ENCODE measurements at places on chromosomes 1 and 21.

DNA sequence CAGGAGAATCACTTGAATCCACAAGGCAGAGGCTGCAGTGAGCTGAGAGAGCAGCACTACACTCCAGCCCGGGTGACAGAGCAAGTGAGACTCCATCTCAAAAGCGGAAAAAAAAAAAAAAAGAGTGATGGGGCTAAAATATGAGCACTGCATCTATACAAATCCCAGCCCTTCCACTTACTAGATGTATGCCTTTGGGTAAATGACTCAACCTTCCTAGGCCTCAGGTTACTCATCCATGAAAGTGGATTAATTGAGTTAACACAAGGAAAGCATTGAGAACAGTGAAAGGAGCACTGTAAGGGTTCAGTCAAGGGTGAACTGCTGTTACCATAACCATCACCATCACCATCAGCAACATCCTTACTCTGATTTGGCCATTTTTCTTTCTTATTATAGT, 226.4 kb upstream of the C8B start:
- no peak for DNase-seq

DNA sequence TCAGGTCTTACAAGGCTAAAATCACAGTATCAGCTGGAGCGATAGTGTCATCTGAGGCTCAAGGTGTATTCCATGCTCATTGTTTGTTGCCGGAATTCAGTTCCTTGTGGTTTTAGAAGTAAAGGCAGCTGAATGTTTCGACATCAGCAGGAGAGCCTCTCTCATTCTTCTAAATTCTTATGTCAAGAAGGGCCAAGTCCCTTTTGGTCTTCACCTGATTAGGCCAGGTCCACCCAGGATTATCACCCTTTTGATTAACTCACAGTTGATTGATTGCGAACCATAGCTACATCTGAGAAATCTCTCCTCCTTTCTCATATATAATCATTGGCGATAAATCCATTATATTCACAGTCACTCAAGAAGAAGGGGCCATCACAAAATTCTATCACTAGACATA, 806.7 kb upstream of the PRMT6 start:
- DNase-seq = no peak

DNA sequence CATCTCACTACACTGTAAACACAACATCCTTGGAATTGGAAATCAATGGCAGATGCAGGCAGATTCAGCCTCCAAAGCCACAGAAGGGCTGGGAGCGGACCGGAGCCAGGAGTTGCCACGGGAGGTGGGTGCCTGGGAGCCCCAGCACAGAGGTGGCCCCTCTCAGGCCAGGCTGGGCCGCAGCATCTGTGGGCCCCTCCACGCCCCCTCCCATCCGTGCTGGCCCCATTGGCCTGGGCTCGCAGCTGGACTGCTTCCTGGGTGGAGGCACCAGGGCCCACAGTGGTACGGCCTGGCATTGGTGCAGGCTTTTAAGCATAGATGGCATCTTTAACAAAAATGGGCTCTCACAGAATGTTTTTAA, 64.2 kb downstream of the SLX9 start:
- no peak for DNase-seq

DNA sequence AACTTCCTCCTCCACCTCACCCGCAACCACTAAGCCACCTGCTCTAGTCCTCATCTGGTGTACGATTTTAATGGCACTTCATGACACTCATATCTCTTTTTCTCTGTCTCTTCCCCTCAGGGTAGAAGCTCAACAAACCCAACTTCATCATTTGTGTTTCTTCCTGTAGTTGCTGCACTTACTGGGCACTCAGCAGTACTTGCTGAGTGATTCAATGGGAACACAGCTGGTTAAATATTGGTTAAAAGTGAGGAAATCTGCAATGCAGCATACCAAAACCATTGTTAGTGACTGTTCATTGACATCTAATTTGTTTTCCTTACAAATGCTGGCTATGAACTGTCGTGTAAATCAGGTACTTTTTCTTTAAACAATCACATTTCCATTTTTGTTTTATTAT, 541.1 kb upstream of the PRMT6 start:
- no peak for DNase-seq

DNA sequence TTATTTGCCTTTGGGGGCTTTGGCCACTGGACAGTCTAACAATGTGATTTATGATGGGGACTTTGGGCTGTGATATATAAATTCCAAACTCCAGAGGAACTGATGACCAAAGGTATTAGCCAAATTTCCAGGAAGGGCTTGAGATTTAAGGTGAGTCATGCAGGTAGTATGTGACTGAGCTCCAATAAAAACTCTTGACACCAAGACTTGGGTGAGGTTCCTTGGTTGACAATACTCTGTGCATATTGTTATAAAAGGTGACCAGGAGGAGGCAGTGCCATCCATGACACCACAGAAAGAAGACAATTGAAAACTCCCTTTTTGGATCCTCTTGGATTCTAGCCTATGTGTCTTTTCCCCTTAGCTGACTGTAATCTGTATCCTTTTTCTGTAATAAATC, 392.7 kb upstream of the LRRC7 start:
- DNase-seq = no peak

DNA sequence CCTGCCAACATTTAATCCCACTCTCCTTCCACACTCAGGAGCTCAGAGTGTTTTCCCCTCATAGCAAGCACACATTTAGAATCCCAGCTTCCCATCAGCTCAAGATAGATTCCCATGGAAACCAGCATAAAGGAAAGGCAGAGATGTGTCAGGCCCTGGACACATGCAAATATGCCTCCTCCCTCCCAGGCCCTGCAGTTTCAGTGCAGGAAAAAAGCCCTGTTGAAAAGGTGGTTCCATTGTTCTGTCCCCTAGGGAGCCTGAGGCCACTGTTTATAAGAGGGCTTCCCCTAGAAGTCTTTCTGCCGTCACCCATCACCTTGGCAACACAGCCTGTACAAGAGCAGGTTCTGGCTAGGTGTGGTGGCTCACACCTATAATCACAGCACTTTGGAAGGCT, 3.6 kb downstream of the CACNA1S start:
- no peak for DNase-seq

DNA sequence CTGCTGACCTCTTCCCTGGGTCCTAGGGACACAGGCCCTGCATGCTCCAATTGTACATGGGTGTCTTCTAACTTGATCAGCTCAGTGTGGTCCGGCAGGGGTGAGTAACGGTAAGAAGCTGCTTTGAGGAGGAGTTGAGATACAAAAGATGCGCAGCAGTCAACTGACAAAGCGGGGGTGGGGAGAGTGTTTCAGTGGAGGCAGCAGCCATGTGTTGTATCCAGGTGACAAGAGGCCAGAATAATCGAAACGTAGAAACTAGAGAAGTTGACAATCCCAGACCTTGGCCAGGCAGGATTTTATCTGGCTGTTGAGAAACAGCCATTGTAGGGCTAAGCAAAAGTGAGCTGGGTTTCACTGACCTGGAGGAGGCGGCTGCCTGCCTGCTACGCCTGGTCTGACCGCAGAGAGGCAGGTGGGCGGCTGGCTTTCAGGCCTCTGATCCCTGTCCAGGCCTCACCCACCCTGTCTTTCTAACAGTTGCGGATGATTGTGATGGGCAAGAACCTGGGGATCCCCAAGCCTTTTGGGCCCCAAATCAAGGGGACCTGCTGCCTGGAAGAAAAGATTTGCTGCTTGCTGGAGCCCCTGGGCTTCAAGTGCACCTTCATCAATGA, 28.8 kb downstream of the PADI6 start:
- no peak for DNase-seq

DNA sequence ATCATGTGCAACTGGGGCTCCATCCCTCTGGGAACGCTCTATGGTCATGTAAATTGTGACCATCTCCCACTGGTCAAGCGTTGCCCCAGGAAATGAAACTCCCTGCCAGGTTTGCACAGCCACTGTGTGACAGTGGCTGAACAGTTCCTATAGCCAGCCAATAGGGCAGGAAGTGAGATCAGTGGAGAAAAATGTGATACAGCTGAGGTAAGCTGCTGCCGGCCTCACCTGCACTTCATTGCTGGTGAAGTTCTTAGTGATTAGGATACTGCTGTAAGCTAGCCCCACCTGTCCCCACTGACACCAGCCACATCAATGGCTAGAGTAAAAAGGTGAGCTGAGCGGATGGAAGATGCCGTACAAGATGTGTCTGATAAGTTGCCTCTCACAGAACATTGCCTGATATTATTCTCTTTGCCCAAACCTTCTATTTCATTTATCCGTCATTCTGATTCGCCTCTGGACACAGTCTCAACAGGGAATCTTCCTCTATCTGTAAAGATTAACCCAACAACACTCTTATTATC, 38.4 kb upstream of the CDC42BPA start:
- no peak for DNase-seq

- no peak for DNase-seq
Measured at GRCh38 chr1:114549137-114549536, 32.3 kb downstream of the BCAS2 start.

GRCh38 chr1:67041841-67042503, 12.0 kb downstream of the SLC35D1 start:
- no peak for DNase-seq

DNA sequence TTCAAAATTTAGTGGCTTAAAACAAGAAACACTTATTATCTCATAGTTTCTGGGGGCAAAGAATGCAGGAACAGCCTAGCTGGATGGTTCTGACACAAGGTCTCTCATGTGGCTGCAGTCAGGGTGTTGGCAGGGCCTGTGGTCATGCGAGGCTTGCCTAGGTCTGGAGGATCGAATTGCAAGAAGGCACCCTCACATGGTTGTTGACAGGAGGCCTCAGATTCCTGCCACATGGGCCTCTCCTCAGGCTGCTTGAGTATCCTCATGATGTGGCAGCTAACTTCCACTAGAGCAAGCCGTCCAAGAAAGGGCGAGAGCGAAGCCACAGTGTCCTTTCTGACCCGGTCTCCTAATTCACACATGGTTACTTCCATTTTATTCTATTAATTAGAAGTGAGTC, 6.2 kb upstream of the NRIP1 start:
- DNase-seq = no peak

GRCh38 chr1:246971090-246971721, 36.7 kb downstream of the ZNF695 start:
- DNase-seq = peak; percentile 75

DNA sequence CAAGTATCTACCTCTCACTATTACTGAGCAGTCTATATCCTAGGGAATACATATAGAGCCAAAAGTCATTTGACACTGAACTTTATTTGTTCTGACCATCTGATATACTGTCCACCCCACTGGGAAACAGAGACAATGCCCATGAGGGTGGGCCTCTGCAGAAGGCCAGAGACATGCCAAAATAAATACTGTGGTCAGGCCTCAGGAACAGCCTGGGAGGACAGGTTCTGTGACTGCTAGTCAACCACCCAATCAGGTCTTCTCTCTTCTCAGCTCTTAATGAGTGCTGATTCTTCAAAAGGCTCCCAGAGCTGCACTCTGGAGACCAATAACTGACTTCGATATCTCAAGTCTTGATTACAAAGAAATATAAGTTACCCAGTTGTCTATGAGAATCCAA, 5.5 kb upstream of the ANKRD35 start:
- no peak for DNase-seq

DNA sequence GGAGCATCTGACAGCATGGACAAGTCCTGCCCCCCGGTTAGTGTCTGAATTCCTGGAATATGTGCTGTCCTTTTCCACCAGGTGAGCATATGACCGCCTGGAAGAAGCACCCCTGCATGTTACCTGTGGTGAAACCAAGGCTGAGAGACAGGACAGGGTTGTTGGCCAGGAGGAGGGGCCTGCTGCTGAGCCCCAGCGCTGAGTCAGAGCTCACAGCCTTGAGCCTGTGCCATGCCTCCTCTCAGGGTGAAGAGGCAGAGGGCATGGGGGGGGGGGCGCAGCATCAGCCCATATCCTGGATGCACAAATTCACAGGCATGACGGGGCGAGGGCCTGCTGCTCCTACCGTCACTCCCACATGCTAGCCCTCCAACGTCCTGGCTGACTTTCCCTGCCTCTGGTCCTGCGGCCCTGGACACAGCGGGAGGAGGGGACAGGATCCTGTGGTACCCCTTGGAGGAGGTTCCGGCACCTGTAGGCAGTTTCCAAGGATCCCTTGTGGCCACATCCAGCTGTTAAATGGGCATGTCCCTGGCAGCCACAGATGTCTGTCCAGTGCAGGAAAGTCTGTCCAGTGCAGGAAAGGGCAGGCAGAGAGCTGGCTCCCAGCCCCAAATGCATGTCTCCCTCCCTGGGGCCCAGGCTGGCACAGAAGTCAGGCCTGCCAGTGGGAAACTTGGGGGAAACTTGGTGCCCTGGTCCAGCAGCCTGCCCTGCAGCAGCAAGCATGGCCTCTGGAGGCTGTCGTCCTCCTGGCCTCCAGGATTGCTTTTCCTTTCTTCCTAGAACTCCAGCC, 23.9 kb downstream of the TTC34 start:
- DNase-seq = peak; percentile 42

DNA sequence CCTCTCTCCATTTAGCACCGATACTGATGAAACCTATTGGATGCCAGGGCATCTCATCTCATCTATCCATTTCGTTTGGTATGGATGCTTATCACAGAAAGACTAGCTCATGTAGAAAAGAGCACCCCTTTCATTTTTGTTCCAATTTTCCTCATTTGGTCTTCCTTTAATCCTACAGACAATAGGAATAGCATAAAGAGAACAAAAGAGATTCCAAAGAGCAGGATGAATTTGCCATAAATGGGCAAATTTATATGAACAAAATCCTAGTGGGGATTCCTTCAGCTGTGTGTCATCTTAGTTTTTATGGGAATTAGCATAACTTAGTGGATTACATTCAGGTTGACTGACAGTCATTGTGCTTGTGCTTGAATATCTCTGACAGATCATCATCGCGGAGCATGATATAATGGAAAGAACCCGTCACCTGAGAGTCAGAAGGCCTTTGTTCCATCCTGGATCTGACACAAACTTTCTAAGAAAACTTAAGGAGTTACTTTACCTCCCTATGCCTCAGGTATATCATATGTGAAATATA, 777.5 kb upstream of the ADGRL2 start:
- no peak for DNase-seq

- DNase-seq = no peak
Measured at GRCh38 chr1:38565020-38565491, 294.5 kb downstream of the RRAGC start.

DNA sequence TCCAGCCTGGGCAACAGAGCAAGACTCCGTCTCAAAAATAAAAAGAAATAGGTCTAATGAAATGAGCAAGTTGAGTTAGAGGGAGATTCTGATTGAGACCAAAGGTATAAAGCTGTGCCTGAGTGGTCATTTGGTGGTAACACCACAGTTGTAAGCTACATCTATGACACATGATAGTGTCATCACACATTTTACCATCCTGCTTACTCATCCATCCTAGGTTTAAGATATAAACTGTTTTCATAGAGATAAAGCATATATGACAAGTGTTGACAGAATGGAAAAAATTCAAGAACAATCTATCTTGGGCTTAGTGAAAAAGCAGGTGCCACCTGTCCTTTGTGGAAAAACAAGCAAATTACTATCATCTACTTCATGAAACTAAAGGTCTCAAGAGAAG, 7.1 kb upstream of the CFAP141 start:
- no peak for DNase-seq

GRCh38 chr1:17287130-17287776, 20.7 kb upstream of the PADI4 start:
- no peak for DNase-seq

DNA sequence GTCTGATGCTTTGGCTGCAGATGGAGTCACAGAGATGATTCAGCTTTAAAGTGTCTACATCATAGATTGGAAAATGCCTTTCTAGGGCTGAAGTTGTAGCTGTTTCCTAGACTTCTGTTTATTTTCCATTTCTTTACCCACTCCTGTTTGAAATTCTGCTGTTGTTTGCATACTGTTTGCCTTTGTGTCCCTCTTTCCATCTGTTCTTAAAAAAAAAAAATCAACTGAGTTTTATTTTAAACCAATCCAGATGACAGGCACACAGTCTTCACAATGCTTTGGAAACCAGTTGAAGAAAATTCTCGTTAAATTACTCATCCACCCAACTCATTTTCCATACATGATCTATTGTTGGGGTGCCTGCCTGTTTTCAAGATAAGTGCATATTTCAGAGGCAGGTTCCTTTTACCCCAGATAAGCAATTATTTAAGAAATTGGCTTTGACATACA, 245.9 kb downstream of the DISC1 start:
- no peak for DNase-seq

All from activated effector memory CD4-positive, alpha-beta T cell treated with anti-CD3 and anti-CD28 coated beads, Interleukin-2, amount 50 U/mL, for 16 hours (primary cell).